ENCODE measurements at places on chromosomes 5 and 9. TPM values are rescaled to one million over a fixed set of nuclear protein-coding genes. Genes with fewer than 3 reads are reported as not detected.

COL5A1 gene
- 46.9 TPM for total RNA-seq

FOXD1 gene
- total RNA-seq: 19.4 TPM

NPR3 gene
- total RNA-seq: 14.7 TPM

PLPPR1 gene
- total RNA-seq: not detected

SEMA5A gene
- under 0.01 TPM for total RNA-seq

UNC5A gene
- total RNA-seq: 0.90 TPM

TMED9 gene
- 276 TPM for total RNA-seq

NPM1 gene
- 3,289 TPM for total RNA-seq

CHSY3 gene
- 0.07 TPM for total RNA-seq

TSC1 gene
- total RNA-seq: 14.0 TPM

URM1 gene
- 86.3 TPM for total RNA-seq

SELENOP gene
- 0.37 TPM for total RNA-seq

TAF11L5 gene
- not detected for total RNA-seq

ADAMTS12 gene
- 7.1 TPM for total RNA-seq

ANKDD1B gene
- 0.09 TPM for total RNA-seq

POLK gene
- 10.0 TPM for total RNA-seq

ATP10B gene
- not detected for total RNA-seq

KCNT1 gene
- 0.02 TPM for total RNA-seq

MYOZ3 gene
- 0.06 TPM for total RNA-seq

NUTM2F gene
- total RNA-seq: not detected

TLR4 gene
- 0.10 TPM for total RNA-seq

ENDOG gene
- 37.5 TPM for total RNA-seq

FAM221B gene
- total RNA-seq: not detected

GLRA1 gene
- not detected for total RNA-seq

MEIKIN gene
- total RNA-seq: not detected

ECM2 gene
- total RNA-seq: 0.17 TPM

FGD3 gene
- total RNA-seq: 0.16 TPM

ZBED3 gene
- 4.1 TPM for total RNA-seq

GPR151 gene
- total RNA-seq: not detected

LTC4S gene
- 0.28 TPM for total RNA-seq

SFXN1 gene
- 75.0 TPM for total RNA-seq

CARTPT gene
- total RNA-seq: not detected

SLC9A3 gene
- total RNA-seq: 2.2 TPM

CENPH gene
- 27.4 TPM for total RNA-seq

TEX48 gene
- total RNA-seq: not detected

PCSK1 gene
- total RNA-seq: 0.29 TPM

PLK2 gene
- total RNA-seq: 34.3 TPM

COQ4 gene
- total RNA-seq: 59.3 TPM

PCDHB16 gene
- total RNA-seq: 0.09 TPM

FOXD4L3 gene
- 0.14 TPM for total RNA-seq

ZDHHC11B gene
- 1.5 TPM for total RNA-seq

TAF11L13 gene
- not detected for total RNA-seq

CARD6 gene
- total RNA-seq: 3.0 TPM

ACOT12 gene
- total RNA-seq: not detected

SAXO1 gene
- total RNA-seq: not detected

MLANA gene
- not detected for total RNA-seq

HTR1A gene
- total RNA-seq: not detected

BRINP1 gene
- total RNA-seq: 0.15 TPM

AK8 gene
- total RNA-seq: 0.92 TPM

SPINK6 gene
- 0.75 TPM for total RNA-seq

Measured in A549 treated with AZD2906 at 1 μM for 4 hours (cell line).